Osteocyte (in vitro differentiated cells): ENCODE measurements at places on chromosomes 13 and 19. TPM values are rescaled to one million over a fixed set of nuclear protein-coding genes. Genes with fewer than 3 reads are reported as not detected.
A peak's percentile ranks its signal among the peaks of the same experiment; 100 is the strongest.

The FTL gene
- total RNA-seq, result 2,724 and 2,792 TPM in 2 replicates

The PRODH2 gene
- not detected in 2 replicates for total RNA-seq

The APLP1 gene
- total RNA-seq, result 12.6 and 14.7 TPM in 2 replicates

The ZNF77 gene
- total RNA-seq, result 4.0 and 4.9 TPM in 2 replicates

The LPAR2 gene
- 6.8 and 7.4 TPM in 2 replicates for total RNA-seq

The CYP4F22 gene
- not detected in 2 replicates for total RNA-seq

The HPN gene
- not detected in 2 replicates for total RNA-seq

The POGLUT2 gene
- 32.9 and 33.5 TPM in 2 replicates for total RNA-seq

DNA sequence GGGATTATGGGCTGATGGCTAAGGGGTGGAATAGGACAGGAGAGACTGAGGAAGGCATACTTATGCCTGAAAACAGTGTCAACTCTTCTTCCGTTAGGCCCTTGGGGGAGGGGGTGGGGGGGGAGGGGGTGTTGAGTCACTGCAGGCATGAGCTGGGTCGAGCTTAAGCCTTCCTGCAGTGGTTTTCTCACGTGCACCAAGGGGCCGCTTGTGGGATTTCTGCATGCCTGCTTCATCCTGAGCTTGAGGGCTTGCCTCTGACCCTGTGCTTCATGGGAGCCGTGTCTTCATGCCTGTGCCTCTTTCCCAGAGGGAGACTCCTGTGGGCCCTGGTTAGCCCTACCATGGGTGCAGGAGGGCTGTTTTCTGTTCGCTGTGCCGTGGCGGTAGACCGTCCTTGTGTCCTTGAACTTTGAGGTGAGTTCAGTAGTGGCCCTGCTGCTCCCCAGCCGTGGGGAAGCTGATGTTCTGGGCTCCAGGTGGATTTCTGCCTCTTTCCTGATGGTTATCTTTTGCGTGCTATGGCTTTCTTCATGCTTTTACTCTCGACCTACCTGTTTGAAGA is 186.1 kb downstream of the PCCA start:
- no peak for DNase-seq

DNA sequence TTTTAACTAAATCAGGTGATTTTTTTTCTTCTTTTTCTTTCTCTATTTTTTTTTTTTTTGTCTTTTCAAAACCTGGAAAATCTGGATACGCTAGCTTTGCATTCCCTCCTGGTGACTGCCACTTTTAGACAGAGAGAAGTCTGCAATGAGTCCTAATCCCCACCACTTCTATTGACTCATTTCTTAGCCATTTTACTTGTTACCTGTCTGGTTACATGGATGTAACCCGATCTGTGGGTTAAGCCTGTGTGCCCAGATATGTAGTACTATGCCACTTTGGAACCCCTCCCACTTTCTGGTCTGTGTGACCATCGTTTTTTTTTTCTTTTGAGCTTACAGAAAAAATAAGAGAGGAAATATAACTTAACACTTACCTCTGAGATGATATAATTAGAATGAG is 817.8 kb upstream of the PCDH9 start:
- DNase-seq, result no peak

GRCh38 chr13:97414392-97414791 is 19.6 kb upstream of the RAP2A start:
- no peak for DNase-seq

DNA sequence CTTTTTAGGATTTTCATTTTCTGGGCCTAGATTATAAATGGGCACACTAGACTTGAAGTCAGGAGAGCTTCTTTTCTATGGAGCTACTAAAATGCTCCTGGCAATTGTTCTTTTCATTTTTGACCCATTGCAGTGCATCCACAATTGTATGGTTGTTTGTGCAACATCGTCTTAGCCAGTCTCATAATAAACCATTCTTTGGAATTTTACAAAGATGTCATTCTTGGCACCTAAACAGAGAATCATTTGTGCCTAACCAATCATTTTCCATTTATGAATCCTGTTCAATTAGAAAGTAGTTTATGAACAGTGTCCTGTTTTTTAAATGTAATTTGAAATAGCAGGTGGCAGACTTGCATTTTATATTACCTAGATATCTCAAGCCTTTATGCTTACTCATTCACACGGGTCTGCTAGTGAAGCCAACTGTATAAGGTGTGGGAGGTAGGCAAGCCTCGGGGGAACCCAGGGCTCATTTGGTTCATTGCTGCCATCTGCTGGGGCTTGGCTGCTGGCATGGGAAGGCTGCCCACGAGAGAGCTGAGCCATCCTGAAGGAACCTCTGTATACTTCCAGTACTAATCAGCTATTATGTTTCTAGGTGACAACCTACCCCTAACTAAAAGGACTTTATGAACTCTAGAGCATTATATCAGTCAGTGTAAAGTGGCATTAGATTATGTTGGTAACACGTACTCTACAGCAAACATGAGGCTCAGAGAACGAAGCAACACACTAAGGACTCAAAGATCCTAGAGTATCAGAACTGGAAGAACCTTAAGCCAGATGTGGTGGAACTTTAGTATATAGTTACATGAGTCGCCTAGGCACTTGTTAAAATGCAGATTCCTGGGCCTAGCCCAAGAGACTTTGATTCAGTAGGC is 60.0 kb downstream of the TPT1 start:
- peak; percentile 87 for DNase-seq

- no peak for DNase-seq
Measured at GRCh38 chr13:72462166-72462565, 265.3 kb downstream of the MZT1 start.

DNA sequence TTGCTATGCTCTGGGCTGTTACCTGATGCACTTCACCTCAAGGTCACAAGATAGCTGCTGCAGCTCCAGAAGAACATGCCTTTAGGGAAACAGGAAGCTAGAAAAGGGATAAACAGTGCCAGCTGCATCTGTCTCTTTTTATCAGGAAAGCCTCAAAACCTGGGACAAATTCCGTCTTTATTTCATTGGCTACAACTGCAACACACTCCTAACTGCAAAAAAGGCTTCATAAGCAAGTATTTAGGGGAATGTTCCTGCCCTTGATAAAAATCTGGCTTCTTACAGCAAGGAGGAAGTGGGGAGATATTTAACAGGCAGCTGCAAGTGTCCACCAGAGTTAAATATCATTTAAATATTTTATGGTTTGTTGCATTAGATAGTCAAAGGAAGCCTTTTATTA is 34.2 kb upstream of the SERTM1 start:
- DNase-seq, result no peak

DNA sequence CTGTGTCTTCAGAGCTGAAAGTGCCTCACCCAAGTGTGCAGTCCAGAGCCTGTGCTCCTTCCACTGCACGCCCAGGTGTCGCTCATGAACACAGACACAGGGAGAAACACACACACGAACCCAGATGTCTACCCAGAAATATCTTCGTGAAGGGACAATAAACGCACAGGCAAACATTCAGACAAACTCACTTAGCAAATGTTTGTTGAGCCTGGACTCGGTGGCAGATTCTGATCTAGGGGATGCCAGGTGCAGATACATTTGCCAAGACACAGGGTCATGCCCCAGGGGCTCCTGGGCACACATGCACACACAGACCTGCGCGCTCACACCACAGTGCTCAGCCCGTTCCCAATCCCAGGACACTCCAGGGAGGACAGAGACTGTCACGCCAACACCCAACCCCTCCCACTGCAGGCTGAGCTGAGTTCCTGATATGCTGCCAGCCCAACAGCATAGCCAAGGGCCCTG is 31.9 kb downstream of the SCGB2B2 start:
- no peak for DNase-seq

DNA sequence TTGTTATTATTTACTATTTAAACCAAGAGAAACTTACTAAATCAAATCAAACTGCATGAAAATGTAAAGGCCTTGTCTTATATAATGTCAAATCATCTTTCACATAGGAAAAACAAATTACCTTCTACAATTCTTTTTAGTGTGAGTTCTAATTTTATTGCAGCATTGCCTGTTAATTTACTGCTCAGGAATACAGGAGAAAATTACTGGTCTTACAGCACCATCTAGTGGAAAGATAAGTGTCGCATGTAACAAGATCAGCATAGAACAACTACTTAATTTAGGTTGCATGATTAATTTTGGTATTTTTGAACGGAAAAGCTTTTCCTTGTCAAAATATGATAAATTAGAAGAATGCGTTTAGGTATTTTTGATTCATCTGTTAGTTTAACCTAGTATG is 502.7 kb downstream of the UQCRFS1 start:
- DNase-seq, result no peak

DNA sequence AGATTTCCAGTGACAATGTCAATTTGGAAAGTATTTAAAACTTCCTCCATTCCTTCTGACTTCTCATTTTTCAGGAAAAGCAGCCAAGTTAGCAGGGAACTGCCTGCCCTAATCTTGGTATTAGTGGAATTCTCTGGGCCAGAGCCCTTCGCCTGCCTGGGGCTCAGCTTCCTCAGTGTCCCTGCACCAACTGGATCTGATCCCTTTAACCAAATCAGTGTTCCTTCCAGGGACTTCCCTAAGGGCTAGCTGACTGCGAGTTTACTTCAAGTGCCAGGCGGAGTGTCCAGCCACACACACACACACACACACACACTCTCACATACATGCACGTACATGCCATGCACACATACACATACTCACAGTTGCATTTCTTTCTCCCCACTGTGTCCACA is 20.0 kb downstream of the RAB20 start:
- DNase-seq, result no peak

GRCh38 chr19:57110592-57111328 is 9.0 kb upstream of the USP29 start:
- no peak for DNase-seq

DNA sequence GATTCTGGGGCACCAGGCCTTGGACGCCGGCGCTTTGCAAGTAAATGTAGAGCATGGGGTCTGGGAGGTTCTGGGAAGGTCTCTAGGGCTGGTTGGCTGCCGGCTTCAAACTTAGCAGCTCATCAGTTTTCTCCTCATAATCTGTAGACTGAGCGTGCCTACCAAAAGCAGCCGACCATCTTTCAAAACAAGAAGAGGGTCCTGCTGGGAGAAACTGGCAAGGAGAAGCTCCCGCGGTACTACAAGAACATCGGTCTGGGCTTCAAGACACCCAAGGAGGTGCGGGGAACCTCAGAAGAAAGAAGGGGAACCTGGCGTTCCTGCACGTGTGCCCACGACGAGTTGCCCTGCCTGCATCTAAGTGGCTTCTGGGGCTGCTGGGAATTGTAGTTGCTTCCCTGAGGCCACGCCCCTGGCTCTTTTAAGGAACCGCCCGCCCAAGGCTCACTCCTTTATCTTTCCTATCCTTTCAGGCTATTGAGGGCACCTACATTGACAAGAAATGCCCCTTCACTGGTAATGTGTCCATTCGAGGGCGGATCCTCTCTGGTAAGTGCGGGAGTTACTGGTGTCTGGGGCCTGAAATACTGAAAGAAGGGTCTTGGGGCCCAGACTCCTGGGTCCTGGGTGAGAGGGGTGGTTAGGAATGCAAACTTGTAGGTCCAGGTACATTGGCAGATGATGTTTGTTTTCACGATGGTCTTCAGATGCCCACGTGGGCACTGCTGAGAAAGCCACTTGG is 984 bp downstream of the RPS11 start:
- DNase-seq, result no peak

GRCh38 chr13:64453831-64454230 is 2776.3 kb downstream of the PCDH9 start:
- DNase-seq, result no peak

GRCh38 chr13:45511310-45512097 is 46.8 kb downstream of the COG3 start:
- DNase-seq, result no peak

DNA sequence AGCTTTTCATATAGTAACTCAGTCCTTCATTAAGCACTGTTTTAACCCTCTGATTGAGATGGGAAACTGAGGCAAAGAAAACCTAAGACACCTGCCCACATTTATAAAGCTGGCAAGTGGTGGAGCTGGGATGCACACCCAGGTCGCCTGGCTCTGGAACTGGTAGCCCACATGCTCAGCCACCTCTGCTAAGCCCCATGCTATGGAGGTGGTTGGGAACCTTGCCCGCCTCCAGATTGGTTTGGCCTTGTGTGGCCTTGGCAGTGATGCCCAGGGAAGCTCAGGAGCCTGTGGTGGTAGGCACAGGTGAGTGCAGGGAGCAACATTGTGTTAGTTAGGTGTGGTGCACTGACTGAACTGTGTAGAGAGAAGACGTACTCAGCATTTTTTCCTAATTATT is 370.2 kb downstream of the MTUS2 start:
- no peak for DNase-seq

- DNase-seq, result no peak
Measured at GRCh38 chr13:50850445-50850844, 7.0 kb upstream of the DLEU7 start.

DNA sequence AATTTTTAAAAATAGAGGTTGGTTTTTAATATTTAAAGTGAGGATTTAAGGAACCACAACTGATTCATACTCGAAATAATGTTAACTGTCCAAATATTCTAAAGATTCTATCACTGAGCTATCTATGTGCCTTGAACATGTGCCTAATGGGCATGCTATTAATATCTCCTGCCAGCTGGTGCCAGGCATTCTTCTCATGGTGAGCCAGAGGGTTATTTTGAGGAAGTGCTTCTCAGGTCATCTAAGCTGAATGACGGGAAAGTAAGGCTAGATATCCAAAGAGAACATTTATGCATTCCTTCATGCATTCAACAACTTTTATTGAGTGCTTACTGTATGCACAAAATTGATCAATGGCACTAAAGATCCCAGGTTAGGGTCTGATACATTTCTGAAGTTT is 138.2 kb downstream of the PIBF1 start:
- DNase-seq, result no peak

DNA sequence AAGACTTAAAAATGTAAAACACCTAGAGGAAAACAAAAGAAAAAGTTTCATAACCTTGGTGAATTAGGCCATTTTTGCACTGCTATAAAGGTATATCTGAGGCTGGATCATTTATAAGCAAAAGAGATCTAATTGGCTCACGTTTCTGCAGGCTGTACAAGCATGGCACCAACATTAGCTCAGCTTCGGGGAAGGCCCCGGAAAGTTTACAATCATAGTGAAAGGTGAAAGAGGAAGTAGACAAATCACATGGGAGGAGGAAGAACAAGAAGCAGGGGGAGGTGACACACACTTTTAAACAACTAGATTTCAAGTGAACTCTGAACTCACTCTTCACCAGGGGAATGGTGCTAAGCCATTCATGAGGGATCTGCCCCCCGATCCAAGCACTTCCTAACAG is 1358.5 kb upstream of the PCDH9 start:
- no peak for DNase-seq

- no peak for DNase-seq
Measured at GRCh38 chr19:17184371-17184841, 30.8 kb upstream of the USE1 start.

DNA sequence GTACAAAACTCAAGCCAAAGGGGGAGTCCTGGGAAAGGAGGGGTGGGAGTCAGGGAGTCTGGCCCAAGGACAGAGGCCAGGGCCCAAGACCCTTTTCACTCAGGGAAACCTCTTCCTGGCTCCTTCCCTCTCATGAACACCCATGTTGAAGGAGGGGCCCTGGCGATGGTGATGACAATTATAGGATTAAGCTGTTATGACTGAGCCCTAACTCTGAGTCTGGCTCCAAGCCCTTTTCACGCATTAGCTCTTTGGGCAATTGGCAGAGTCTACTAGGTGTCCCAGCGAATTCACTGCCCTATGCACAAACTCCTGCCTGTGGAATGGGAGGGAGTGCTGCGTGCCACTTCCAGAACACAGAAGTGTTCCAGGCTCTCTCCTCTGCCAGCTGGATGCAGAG is 20.7 kb downstream of the ZNF575 start:
- DNase-seq, result no peak

- DNase-seq, result no peak
Measured at GRCh38 chr13:62327367-62327766, 911.7 kb upstream of the PCDH20 start.

GRCh38 chr13:106533943-106534638 is 1.4 kb downstream of the EFNB2 start:
- peak; percentile 88 for DNase-seq
